CD4-positive, alpha-beta T cell treated with Interleukin-17A for 4 hours (primary cell): ENCODE measurements at places on chromosomes 1 and 21.

DNA sequence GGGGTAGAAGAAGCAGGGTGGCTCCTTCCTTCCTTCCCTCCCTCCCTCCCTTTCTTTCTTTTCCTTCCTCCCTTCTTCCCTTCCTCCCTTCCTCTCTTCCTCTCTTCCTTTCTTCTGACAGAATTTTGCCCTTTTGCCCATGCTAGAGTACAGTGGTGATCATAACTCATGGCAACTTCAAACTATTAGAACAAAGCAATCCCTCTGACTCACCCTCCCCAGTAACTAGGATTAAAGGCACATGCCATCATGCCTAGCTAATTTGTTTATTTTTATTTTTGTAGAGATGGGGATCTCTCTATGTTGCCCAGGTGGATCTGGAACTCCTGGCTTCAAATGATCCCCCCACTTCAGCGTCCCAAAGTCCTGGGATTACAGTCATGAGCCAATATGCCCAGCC, 10.0 kb upstream of the RPE65 start:
- no peak for DNase-seq

- DNase-seq: no peak
These were observed 114.3 kb downstream of the TGFB2 start for GRCh38 chr1:218459450-218459849.

- DNase-seq: no peak
These were observed 3.1 kb downstream of the GABRD start for GRCh38 chr1:2022063-2022770.

DNA sequence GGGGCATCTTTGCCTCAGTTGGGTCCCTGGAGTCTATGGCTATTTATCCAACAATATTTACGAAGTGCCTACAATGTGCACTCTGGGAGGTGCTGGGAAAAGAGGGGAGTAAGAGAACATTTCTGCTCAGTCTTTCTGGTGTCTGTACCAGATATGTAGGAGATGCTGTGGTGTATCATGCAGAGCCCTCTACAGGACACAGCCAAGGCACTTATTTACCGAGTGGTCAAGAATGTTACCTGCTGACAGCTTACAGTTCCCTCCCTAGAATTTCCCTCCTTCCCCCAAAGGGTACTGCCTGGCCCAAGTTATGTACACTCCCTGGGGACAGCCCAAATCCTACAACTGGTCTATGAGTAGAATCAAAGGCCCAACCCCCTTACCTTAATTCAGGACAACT, 177.7 kb downstream of the C1orf94 start:
- no peak for DNase-seq

DNA sequence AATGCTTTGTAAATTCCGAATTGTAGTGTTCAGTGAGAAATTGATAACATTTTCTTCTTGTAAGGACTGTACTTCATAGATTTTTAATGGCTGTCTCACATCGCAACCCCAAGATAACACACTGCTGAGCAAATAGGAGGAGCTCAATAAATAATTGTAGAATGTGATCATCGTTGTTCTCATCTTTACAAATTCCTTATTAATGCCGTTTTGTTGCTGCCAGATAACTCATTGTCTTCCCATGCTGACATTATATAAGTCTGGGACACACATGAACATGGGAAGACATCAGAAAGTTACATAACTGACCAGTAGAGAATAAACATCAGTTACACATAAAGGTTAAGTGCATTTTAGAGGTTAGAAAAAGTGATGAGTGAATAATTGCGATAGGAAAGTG, 46.4 kb upstream of the TSPAN2 start:
- DNase-seq: no peak

GRCh38 chr1:58804853-58805565, 21.2 kb upstream of the JUN start:
- DNase-seq: no peak

DNA sequence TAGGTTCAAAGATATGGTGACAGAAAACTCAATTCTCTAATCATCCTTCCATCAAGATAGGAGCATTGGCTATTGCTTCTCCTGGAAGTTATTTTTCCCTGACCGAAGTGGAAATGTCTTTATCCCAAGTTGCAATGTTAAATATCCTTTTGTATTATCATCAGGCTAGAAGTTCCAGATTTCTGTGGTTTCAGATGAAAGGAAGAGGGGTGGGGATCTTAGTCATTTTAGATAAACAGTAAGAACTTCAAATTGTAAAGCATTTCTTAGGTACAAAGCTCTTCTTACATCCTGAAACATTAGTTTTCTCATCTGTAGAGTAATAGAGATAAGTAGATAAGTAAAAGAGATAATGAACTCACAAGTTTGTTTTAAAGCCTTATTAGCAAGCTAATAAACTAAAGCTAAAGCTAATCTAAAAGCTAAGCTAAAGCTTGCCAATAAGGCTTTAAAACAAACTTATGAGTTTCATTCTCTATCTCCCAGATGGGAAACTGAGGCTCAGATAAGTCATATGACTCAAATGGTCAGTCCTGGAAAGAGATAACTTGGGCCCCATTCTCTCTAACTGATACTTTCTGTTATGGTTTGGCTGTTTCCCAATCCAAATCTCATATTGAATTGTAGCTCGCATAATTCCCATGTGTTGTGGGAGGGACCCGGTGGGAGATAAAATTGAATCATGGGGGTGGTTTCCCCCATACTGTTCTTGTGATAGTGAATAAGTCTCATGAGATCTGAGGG, 99.2 kb upstream of the KCNK2 start:
- no peak for DNase-seq

DNA sequence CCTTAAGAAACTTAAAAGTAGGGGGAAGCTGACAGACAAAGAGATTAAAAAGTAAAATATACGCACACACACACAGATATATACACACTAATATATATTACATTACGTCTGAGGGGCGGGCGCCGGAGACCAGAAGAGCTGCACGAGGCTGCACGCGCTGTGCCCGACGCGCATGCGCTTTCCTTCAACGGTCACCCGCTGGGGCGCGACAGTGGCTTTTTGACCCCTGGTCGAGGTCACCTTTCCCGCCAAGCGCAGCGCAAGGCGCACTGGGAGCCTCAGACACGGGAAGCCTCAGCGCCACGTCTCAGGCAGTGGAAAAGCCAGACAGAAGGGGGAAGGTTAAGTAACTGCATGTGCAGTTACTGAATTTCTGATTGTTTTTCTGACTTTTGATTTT, at the start of gene HORMAD1:
Gene HORMAD1, minus strand, starts transcription at position 193 of the 400 bp plus-strand sequence. CDS start 1,390 bp downstream, outside the sequence.
- DNase-seq: no peak

DNA sequence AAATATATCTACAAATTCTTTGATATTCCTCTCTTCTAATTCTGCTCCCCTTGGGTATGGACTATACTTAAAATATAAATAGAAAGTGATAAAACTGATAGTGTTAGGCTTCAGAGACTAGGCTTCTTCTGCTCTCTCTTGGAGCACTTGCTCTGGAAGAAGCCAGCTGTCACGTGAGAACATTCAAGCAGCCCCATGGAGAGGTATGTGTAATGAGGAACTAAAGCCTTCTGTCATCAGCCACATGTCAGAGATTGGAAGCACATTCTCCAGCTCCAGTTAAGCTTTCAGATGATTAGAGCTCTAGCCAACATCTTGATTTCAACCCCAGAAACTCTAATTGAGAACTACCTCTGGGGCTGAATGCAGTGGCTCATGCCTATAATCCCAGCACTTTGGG, 34.3 kb downstream of the XKR8 start:
- DNase-seq: no peak

GRCh38 chr1:215673943-215674342, 106.8 kb downstream of the KCTD3 start:
- no peak for DNase-seq

DNA sequence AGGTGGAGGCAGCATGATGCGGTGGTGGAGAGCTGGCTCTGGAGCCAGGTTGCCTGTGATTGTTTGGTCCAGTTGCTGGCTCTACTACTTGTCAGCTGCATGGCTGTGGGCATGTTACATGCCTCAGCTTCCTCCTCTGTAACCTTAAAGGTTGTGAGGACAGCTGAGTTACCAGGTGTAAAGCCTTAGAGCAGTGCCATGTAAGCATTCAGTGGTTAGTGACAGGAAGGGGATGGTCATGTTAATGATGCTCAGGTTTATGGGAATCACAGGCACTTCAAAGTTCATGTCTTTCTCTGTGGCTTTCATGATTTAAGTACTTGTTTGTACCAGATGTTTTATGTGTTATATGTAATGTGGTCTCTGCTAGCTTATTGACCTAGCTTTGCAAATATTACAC, 32.6 kb downstream of the PTGFRN start:
- DNase-seq: no peak

DNA sequence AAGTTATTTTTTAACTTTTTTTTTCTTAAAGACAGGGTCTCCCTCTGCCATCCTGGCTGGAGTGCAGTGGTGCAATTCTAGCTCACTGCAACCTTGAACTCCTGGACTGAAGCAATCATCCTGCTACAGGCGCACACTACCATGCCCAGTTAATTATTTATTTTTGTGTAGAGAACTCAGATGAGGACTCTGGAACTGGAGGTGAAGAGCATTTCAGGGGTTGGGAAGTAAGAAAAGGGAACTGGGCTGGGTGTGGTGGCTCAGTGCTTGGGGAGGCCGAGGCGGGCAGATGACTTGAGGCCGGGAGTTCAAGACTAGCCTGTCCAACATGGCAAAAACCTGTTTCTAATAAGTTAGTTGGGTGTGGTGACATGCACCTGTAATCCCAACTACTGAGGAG, 28.9 kb downstream of the SLC35F3 start:
- DNase-seq: no peak

DNA sequence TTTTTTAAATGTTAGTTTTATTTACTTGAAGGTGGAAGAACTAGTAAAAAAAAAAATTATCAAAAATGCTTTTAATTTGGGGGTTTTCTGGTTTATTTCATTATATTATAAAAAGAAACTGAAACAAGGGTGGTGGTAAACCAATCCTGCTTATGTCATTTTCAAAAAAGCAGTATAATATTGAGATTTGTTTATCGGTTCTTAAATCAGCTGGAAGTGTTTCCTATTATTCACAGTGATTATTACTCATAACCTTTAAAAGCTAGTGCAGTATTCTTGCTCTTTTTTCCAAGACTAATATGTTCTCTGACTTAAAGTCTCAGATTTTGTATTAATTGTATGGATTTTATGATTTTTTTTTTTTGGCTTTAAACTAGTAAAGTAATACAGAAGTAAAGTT, 5.4 kb upstream of the LRRC40 start:
- DNase-seq: no peak

- no peak for DNase-seq
These were observed 126.0 kb downstream of the KIAA0319L start for GRCh38 chr1:35431173-35431599.

- no peak for DNase-seq
These were observed 30.7 kb downstream of the CNIH4 start for GRCh38 chr1:224387302-224387912.

GRCh38 chr1:94130851-94131595, 10.1 kb upstream of the ABCA4 start:
- DNase-seq: no peak
